ENCODE measurements at places on chromosomes 1 and 21.

- no peak for DNase-seq
These were observed 35.9 kb downstream of the CD46 start for GRCh38 chr1:207787776-207788175.

DNA sequence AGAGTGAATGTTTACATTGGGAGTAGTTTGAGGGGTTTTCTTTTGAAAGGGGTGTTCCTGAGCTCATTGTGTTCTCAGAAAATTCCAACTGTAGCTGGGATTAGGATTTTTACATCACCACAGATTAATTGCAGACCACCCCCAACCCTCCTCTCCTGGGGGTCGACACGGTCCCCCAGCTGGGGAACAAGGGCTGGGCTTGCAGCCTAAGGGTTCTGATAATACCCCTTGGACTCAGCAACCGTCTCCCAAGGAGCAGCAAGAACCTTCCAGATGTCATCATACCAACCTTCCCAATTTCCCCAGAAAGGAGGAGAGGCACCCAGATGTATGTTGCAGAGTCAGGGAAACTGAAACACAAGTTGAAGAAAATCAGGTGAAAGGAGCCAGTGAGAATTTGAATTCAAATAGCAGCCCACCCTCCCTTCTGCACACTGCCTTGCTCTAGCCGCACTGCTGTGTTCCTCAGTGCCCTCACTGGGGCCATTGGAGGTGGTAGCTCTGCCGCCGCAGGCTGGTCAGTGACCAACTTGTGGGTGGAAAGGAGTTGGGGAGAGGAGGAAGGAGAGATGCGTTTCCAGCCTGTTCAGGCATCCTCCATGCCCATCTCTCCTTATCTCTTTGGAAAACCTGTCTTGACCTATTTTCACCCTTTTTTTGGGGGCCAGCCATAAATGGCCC, 14.7 kb upstream of the IGFN1 start:
- no peak for DNase-seq

GRCh38 chr21:43691086-43691795, 27.7 kb upstream of the PDXK start:
- no peak for DNase-seq

DNA sequence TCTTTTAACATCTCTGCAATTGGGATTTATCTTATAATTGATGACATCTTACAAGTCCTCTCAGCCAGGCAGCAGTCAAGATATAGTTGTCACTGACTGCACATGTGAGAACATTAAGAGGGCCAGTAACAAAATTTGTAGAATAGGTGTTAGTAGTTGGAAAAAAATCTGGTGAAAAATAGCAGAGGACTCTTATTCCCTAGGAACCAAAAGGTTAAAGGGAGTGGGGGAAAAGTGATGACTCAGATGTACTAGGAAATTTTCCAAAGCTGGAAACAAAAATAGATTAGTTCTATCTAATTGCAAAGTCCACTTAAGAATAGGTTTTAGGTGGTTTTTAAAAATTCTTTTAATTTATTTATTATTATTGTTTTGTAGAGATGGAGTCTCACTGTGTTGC, 3.6 kb downstream of the NUP210L start:
- no peak for DNase-seq

GRCh38 chr1:202101184-202101583, 21.5 kb upstream of the GPR37L1 start:
- DNase-seq = no peak

GRCh38 chr1:75503221-75503974, 107.5 kb downstream of the SLC44A5 start:
- DNase-seq = no peak

- DNase-seq = no peak
These were observed 85.2 kb downstream of the TBX19 start for GRCh38 chr1:168365719-168366479.

- DNase-seq = no peak
These were observed 189.4 kb downstream of the COP1 start for GRCh38 chr1:176017722-176018121.

- no peak for DNase-seq
These were observed 1.7 kb downstream of the KHDC4 start for GRCh38 chr1:155932487-155932886.

- DNase-seq = no peak
These were observed 309.7 kb downstream of the SEC16B start for GRCh38 chr1:177660188-177660587.

DNA sequence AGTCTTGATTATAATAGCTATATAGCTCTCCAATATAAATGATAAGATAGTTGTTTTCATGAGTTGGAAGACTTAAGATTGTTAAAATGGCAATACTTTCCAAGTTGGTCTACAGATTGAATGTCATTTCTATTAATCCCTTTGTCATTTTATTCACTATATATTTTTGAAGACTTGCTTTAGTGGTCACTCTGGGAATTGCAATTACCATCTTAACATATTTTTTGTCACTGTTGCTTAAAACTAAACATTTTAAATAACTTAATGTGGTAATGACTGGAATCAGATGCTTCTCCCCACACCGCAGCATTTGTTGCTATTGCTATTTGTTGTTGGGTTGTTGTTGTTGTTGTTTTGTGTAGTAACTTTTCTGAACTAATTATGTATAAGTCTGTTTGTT, 1592.9 kb downstream of the MRPL39 start:
- DNase-seq = no peak

DNA sequence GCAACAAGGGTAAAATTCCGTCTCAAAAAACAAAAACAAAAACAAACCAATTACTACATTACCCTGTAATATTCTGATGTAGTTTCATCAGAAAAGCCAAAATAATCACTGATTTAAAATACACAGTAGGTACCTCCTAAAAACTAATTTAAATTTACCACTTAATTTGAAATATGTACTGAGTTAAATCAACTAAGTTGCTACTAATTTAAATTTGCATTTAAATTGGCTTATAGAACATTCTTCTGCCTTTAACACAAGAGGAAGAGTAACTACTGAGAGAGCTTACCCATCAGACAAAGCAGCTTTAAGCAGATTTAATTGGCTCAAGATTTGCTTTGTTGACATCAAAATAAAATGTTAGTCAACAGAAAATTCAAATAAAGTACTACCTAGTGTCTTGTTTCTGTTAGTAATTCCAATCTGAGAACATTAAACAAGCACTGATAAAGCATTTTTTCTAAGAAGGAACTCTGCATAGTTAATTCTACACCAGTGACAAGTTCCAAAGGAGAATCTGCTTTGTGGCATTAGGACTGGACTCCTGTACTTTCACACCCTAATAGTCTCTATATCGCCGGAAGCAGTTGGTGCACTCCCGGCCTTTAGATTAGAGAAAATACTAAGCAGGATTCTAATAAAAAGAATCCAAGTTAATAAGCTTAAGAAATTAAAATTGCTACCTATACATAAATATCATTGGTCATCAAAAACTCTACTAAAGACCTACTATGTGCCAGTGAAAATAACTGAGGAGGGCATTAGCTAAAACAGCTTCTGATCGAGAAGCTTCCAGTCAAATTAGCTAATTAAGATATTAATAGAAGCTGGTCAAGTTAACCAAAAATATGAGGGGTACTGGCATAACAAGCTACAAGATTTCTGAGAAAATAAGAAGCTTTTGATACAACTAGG, 8.4 kb downstream of the LUZP1 start:
- no peak for DNase-seq

DNA sequence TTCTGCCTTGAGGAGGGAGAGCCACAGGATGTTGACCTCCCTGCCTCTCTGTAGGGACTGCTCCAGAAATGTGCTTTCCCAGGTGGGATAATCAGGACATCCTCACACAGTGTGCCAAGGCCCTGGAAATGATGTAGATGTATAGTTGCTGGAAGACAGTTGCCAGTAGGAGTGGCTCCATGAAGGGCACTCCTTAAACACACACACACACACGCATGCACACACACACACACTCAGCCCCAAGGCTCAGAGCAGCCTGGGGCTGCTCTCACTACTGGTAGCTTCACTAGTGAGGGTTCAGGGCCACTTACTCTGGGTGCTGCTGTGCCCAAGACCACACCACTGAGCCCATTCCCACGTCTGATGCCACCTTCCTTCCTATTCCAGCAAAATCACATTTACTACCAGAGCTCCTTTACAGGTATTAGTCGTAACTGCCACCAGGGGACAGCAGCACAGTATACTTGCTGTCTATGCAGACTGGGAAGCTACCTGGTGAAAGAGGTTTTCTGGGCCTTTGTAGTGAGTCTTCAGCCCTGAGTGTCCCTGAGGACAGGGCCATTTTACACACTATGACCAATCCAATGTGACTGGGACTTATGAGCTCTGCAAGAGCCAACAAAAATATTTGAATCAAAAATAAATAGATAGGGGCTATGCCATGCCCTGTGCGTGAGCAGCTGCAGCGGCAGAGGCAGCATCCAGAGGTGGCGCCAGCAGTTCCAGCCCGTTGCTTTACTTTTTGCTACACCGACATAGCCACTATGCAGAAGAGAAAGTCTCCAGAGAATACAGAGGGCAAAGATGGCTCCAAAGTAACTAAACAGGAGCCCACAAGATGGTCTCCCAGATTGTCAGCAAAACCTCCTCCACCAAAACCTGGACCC, 15.0 kb downstream of the CRNN start:
- no peak for DNase-seq

- no peak for DNase-seq
These were observed 21.0 kb downstream of the ANGPTL1 start for GRCh38 chr1:178849918-178850317.

DNA sequence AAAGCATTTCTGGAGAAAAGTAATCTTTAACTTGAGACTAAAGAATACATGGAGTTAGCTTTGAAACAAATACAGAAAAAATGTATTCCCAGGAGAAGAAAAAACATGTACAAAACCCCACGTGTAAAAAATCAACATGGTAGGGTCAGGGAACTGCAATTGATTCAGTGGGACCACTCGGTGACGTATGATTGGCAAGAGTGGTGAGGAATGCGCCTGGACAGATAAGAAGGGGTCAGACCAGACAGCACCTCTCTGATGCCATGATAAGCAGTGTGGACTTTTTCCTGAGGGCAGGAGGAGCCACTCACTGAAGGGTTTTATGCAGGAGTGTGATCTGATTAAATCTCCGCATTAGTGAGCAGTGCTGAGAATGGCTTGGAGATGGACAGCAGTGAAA, 142.5 kb downstream of the DAB1 start:
- no peak for DNase-seq

- DNase-seq = no peak
These were observed 631.3 kb downstream of the PLA2G4A start for GRCh38 chr1:187460093-187460492.

- DNase-seq = no peak
These were observed 59.9 kb downstream of the SIPA1L2 start for GRCh38 chr1:232570007-232570406.

DNA sequence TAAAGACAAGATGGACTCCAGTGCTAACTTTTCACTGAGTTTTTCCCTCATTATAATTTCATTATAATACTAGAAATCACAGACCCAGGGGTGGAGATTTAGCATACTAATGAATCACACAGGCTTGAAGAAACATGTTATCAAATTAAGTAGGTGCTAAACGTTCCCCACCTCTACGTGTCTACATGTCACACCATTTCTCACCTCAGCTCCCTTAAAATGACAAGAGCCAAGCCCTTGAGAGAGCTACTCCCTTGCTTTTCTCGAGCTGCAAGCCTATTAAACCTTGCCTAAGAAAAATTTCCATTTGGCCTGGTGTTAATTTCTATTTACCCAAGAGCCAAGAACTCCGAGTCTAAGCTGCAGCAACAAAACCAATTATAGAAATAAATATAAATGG, 396.3 kb upstream of the NEGR1 start:
- DNase-seq = no peak

DNA sequence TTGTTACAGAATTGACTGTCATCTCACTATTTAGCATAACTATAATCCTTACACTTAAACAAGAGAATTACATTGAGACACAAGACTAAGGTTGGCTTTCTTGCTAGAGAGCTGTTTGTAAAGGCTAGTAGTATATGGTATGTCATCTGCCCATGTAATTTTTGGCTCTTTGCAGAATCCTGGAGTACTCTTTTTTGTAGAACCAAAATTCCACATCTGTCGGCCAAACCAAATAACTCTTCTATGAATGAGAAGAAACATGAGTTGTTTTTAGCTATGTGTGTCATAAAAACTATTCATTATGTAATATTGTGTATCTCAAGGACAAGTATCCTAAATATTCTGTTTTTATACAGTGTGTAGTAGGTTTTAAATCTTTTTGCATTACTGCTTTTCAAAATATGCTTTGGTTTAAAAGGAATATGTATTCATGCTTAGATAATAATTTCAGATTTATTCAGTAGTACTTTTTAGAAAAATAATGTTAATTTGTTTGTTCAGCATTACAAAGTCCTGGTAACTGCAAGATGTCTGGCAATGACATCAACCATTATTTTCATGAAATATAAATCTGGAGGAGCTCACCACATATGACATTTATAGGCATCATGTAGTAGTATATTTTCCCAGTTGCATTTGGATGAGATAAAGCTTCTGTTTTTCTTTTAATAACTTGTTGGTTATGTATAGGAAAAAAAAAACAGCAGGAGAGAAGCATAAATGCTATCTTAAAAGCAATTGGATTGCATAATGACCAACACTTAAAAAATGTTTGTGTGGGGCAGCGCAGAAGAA, 159.8 kb downstream of the HS2ST1 start:
- no peak for DNase-seq

DNA sequence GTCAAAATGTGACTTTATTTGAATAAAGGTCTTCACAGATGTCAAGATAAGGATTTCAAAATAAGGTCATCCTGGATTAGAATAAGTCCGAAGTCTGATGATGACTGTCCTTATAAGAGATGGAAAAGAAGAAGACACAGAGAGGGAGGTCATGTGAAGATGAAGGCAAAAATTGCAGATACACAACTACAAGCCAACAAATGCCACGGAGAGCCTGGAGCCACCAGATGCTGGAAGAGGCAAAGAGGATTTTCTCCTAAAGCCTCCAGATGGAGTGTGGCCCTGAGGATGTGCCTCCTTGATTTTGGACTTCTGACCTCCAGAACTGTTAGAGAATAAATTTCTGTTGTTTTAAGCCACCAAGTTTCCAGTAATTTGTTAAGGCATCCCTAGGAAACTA, 31.2 kb downstream of the SLAMF1 start:
- DNase-seq = no peak

GRCh38 chr21:35838987-35839763, 221.2 kb downstream of the SETD4 start:
- no peak for DNase-seq

GRCh38 chr1:98704474-98704873, 43.0 kb downstream of the SNX7 start:
- no peak for DNase-seq

DNA sequence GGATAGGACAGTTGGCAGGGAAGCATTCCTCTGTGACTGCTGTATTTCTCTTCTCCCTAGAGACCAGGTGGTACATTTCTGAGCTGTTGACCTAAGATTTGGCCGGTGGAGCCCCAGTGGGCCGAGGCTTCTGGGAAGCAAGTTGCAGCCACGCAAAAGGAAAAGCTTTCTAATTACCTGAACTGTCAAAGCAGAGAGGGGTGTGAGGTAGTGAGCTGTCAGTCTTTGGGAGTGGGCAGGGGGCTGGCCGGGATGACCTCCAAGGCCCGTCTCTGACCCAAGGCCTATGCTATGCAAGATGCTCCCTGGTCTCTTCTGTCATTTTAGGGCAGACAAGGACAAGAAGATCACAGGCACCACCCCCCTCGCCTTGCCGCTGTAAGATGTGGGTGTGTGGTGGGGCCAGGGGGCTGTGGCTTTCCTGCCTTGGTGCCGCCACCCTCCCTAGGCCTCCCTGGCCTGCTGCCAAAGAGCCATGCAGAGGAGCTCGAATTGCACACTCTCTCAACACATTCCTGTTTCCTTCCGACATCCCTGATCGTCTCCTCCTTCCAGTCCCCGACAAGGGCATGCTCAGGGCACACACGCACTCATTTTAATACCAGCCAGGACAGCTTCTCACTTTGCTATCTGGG, 7.7 kb downstream of the PADI1 start:
- no peak for DNase-seq

GRCh38 chr1:82086739-82087138, 286.0 kb downstream of the ADGRL2 start:
- no peak for DNase-seq

All from NCI-H774 (cell line).